ENCODE measurements at places on chromosomes 13 and 19.

- DNase-seq: no peak
Measured at GRCh38 chr13:24699541-24699940, 19.3 kb downstream of the ATP12A start.

DNA sequence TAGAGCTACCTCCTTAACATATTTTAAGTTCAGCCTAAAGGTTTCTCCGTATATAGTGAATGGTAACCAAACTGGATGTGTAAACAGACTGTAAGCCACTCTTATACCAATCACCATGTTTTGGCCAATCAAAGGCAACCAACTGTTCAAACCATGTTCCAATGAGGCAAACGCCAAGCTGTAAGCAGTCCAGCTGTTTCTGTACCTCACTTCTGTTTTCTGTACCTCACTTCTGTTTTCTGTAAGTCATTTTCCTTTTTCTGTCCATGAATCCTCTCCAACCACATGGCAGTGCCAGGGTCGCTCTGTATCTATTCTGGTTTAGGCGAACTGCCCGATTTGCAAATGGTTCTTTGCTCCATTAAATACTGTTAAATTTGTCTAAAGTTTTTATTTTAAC lies 24.4 kb downstream of the COMMD6 start:
- DNase-seq: no peak

- DNase-seq: no peak
Measured at GRCh38 chr13:107743526-107743925, 471.8 kb downstream of the LIG4 start.

- no peak for DNase-seq
Measured at GRCh38 chr13:113635709-113636108, 22.3 kb downstream of the ATP4B start.

DNA sequence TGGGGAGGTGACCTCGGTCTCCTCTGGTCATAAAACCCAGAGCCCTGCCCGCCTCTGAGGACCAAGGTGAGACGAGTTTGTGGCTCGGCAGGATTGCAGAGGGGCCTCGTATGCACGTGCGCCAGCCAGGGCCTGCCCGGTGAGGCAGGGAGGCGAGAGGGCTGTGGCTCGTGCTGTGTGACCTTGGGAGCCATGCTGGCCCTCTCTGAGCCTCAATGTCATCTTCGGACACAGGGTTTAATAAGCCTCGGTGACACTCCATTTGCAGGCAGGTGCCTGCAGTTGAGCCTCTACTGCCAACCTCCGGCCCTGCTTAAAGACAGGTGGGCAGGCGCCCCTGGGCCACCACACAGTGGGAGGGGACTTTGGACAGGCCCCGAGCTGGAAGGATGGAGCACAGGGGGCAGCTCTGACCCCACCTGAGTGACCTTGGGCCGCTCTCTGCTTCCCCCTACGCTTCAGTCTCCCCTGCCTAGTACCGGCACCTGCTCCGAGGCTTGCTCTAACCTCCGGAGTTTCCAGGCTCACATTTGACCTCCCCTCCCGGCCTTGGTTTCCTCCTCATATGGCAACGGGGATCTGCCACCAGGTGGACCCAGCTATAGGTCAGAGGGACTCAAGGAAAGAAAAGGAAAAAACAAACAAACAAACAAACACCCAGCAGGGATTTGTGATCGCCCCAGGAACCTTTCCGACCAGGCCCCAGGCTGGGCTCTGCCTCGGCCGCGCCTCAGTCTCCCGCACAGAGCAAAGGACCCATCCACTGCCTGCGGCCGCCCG lies 3.1 kb downstream of the ZBTB7A start:
- DNase-seq: no peak

GRCh38 chr13:33109271-33109697 lies 93.1 kb downstream of the KL start:
- DNase-seq: no peak

GRCh38 chr19:1921825-1922224 lies 16.6 kb downstream of the ADAT3 start:
- DNase-seq: no peak

DNA sequence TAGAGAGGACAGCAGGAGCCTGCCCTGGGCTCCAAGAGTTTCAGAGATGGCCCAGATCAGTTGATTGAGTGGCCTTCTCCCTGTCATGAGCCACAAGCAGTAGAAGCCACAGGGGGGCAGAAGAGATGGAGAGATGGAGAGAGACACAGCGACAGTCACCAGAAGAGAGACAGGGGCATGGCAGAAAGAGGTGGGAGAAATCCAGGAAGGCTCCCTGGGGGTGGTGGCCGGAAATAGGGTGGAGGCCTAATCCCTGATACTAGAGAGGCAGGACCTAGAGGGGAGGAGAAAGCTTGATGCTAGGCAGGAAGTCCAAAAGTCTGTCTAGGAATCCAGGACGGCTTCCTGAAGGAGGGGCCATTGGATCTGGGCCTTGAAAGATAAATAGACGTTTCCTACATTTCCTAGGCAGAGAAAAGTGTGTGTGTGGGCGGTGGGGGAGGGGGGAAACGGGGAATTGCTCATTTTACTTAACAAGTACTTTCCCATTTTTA lies 9.6 kb upstream of the TPM4 start:
- no peak for DNase-seq

Measured in activated CD4-positive, CD25-positive, alpha-beta regulatory T cell (primary cell).